RCC 7860 (cell line): ENCODE measurements at places on chromosomes 12 and 14.

DNA sequence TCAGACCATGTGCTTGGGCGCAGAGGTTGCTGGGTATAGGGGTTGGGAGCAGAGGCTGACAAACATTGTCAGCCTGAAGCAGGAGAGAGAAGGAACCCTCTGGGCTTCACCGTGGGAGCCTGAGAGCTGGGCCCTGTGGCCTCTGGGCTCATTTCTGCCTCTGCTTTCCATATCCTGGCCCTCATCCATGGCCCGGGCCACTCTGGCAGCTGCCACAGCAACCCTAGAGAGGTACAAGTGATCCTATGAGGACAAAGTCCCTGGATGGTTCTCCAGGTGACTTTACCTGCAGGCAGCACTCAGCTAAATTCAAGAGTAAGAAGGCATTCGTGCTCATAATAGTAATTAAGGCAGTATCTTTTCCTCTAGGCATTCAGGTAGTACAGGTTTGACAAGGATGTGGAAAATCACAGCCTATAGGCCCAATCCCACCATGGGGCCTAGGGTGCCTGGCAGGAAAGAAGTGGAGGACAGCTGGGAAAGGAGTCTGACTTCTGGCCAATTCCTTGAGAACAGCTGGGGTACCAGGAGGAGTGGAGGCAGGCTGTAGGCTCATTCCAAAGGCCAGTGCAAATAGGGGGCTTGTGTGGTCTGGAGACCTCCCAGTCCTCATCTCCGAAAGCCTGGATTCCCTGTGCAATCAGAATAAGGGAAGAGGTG is 3.6 kb upstream of the TTC7B start:
- no peak for DNase-seq

- no peak for DNase-seq
Measured at GRCh38 chr12:48072266-48072665, 33.6 kb downstream of the SENP1 start.

- no peak for DNase-seq
Measured at GRCh38 chr12:111314953-111315539, 53.8 kb downstream of the PHETA1 start.

- no peak for DNase-seq
Measured at GRCh38 chr12:79046021-79046420, 181.4 kb downstream of the SYT1 start.

GRCh38 chr14:37650356-37651037 is 55.1 kb downstream of the TTC6 start:
- DNase-seq: no peak
